Endodermal cell (in vitro differentiated cells): ENCODE measurements at places on chromosomes 5 and 9.
A peak's percentile ranks its signal among the peaks of the same experiment; 100 is the strongest.

GRCh38 chr5:59577485-59577884 is 316.0 kb downstream of the PDE4D start:
- no peak for DNase-seq

GRCh38 chr9:81116340-81117137 is 572.8 kb downstream of the TLE1 start:
- no peak for DNase-seq

DNA sequence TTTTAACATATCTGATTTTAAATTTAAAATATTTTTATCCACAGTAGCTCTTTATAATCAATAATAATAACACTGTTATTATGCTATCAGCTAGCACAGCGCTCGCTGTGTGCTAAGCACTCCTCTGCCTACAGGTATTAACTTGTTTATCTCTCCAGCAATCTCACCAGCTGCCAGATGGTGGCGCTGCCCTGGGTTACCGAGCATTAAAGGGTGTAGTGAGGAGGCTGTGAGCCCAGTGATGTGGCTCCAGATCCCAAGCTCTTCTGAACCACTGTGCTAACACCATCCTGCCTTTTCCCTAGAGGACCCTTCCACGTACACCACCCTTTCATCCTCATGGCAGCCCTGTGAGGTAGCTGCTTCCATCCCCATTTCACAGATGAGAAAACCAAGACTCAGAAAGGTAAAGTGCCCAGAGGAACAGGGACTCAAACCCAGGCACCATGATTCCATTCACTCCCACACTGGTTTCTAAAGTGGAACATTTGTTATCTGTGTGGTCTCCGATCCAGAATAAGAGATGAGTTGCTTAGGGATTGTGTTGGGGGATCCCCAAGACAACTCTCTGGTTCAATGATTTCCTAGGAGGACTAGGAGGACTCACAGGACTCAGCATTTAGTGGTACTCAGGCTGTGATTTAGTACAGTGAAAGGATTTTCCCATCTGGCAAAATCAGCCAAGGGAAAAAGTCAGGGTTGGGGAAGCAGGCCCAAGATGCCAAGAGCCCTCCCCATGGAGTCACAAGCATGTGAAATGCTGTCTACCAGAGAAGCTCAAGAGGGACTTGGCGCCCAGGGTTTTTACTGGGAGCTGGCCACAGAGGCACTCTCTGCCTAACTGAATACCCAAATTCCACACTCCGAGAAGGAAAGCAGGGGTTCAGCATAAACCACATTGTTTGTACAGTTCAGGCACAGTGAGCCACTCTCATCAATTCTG is 7.0 kb downstream of the IGFBPL1 start:
- peak; percentile 95 for DNase-seq

DNA sequence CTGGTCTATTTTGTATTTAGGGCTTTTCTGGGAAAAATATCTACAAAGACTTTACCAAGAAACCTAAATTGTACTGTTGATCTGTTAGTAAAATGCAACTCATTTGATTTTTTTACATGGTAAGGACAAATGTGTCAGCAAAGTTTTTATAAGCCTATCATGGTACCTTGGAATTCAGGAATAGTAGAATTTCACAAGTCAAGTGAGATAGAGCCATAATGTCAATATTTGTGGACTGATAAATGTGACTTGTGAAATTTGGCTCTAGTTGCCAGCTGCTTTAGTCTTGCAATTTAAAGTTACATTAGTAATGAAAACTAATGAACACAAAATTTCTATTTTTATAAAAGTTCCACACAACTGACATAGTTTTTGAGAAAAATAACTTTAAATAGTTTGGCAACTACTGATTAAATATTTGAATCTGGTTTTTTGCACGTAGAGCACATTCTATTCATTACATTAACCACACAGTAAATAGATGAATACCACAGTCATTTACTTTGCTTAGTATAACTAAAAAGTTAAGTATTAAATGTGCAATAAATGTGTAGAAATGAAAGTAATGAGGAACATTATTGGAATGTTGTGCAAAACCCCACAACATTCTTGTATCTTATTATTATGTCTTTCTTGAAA is 41.2 kb upstream of the RIOK2 start:
- DNase-seq = no peak

DNA sequence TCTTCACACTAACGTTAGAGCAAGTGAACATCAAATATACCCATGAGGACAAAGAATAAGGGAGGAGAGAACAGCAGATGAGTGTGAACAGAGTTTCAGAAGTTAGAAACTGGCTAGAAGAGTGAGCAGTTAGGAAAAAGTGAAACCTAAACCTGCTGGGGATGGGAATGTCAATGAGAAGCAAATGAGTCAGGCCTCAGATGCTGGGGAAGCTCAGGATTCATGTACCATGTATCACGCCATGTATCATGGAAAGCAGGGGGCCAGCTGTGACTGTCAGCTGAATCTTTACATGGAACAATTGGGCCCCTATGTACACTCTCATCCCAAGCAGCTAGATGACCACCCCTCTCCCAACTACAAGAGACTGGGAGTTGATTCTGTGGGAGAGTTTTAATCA is 16.2 kb downstream of the GDF9 start:
- DNase-seq = peak; percentile 9

- no peak for DNase-seq
Measured at GRCh38 chr5:180176191-180176590, 32.8 kb downstream of the RASGEF1C start.

DNA sequence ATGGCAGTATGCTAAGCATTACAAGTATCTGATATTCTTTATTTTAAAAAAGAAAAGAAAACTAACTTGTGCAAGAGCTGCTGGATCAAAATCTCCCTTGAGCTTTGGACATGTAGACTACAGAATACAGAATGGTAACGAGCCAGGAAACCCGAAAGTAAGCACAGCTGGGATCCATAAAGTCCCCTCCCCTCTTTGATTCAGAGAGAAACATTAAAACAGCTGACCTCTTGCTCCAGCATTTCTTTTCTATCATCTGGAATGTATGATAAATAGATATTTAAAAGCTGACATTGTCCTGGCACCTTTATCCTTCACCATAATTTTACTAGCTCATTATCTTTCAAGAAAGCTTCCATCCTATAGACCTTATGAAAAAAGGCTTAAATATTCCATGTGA is 28.2 kb upstream of the LPAR1 start:
- DNase-seq = no peak

GRCh38 chr9:113715086-113715485 is 161.0 kb upstream of the ZNF618 start:
- DNase-seq = peak; percentile 32

GRCh38 chr9:117044241-117044640 is 357.1 kb downstream of the TRIM32 start:
- DNase-seq = peak; percentile 90

- DNase-seq = no peak
Measured at GRCh38 chr9:112439171-112439570, 47.5 kb upstream of the KIAA1958 start.

DNA sequence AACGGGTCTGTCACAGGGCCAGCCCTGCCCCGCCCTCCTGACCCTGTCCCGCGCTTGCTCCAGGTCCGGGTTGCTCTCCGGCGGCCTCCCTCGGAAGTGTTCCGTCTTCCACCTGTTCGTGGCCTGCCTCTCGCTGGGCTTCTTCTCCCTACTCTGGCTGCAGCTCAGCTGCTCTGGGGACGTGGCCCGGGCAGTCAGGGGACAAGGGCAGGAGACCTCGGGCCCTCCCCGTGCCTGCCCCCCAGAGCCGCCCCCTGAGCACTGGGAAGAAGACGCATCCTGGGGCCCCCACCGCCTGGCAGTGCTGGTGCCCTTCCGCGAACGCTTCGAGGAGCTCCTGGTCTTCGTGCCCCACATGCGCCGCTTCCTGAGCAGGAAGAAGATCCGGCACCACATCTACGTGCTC is 4.2 kb downstream of the B4GALT7 start:
- no peak for DNase-seq

DNA sequence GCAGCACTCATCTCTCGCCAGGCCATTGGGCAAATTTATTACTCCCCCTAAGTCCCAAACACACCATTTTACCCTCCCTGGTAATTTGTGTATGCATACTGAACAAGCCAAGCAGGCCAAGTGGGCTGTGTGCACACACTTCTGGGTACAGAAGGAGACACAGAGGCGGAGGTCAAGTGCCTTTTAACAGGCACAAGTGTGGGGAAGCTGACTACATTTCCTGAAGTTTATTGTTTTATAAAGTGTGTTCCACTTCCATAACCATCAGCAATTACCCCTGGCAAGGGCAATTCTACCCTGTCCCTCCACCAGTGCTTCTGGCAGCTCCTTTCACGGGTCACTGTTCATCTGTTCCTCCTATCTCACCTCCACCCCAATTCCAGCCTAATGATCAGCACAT is 93.9 kb downstream of the SETX start:
- no peak for DNase-seq

GRCh38 chr5:139975942-139976341 is 67.2 kb downstream of the NRG2 start:
- no peak for DNase-seq

DNA sequence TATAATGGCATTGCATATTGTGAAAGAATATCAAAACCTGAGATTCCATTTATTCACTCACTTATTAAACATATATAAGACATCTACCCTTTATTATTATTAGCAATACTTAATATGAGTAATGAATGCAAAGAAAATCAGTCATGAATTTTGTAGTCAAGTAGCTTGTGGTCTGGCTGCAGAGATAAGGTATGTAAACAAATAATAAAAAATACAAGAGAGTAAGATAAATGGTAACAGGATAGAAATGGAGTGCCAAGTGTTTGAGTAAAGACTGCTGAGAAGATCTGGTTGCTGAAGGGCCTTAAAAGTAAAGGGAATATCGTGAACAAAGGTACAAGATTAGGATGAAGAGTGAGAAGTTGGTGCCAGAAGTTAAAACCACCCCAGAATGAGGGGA is 18.4 kb downstream of the TRIM32 start:
- no peak for DNase-seq

- DNase-seq = peak; percentile 92
Measured at GRCh38 chr5:116773926-116774325, 199.3 kb upstream of the SEMA6A start.

GRCh38 chr9:121357011-121357410 is 13.0 kb downstream of the STOM start:
- no peak for DNase-seq

DNA sequence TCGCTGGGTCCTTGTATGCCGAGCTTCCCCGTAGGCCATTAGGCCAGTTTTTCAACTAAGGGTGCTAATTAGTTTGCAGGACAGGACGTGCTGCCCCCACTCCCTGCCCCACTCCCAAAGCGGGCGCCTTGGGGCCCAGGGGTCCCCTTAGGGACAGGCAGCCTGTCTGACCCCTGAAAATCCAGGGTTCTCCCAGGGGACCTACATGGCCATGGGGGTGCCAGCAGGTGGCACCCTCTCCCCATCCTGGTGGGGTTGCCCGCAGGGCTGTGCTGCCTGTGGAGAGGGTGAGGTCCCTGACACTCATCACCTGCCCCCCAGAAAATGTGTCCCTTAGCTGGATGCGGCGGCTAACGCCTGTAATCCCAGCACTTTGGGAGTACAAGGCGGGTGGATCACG is 8.5 kb upstream of the CCDC187 start:
- DNase-seq = no peak

DNA sequence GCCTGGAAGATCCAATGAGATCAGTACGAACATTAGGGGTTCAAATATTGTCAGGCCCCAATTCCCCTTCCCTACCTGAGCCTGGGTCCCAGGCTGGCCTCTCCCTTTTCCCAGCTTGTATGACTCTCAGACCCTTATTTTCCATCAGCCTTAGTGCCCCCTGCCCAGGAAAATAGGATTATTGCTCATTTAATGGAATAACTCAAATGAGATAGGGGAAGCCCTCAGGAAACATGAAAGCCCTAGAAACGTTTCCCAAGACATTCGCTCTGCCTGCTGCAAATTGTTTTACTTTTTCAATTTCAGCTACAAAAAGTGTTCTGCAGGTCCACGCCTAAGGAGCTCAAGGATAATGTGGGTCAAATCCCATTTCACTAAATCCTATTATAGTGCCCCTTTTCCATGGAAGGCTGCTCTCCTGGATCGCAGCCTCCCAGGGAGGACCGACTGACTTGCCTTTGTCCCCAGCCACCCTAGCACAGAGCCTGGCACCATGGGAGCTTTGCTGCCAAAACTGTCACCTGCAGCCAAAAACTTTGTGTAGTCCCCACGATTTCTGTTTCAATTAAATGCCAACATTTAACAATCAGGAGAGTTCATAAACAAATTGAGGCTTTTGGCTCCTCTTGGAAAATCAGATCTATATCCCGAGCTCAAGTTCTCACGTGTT is 46.9 kb downstream of the THOC3 start:
- peak; percentile 42 for DNase-seq

DNA sequence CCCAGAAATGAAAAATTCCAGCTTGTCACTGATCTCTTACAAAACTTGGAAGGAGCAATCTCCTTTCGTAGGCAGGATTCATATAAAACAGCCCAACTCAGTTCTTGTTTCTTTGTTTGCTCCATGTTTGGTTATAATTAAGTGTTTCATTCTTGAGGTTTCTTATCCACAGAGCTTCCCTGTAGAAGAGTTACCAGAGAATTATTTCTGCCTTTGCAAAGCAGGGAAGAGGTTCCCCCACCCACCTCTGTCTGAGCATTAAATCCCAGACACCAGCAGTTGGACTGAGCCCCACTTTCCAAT is 34.1 kb upstream of the RAI14 start:
- peak; percentile 9 for DNase-seq

- peak; percentile 88 for DNase-seq
Measured at GRCh38 chr9:35962126-35962906, 4.4 kb upstream of the OR2S2 start.

- peak; percentile 94 for DNase-seq
Measured at GRCh38 chr5:1246711-1247431, 21.7 kb downstream of the SLC6A18 start.

DNA sequence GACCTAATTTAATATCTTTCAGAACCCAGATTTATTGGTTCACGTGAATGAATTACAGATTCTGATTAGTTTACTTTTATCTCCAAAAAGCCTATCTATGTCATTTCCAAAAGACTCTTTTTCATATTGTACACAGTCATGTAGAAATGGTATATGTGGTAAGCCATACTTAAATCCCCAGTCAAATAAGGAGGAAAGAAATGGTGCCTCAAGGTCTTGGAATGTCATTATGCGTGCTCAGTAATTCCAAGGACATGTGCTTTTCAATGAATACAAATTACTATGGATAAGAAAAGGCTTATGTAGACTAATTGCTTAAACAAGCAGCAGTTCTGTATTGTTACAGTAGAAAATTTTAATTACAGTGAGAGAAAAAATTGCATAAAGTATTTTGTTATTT is 64.1 kb upstream of the TYRP1 start:
- no peak for DNase-seq

- DNase-seq = peak; percentile 77
Measured at GRCh38 chr5:116573279-116573701, 1.3 kb downstream of the SEMA6A start.

GRCh38 chr5:53381-54174 is 38.4 kb upstream of the PLEKHG4B start:
- peak; percentile 94 for DNase-seq
